Cardiac muscle cell (in vitro differentiated cells and primary cell): ENCODE measurements at places on chromosomes 3 and 15.
A peak's percentile ranks its signal among the peaks of the same experiment; 100 is the strongest.

DNA sequence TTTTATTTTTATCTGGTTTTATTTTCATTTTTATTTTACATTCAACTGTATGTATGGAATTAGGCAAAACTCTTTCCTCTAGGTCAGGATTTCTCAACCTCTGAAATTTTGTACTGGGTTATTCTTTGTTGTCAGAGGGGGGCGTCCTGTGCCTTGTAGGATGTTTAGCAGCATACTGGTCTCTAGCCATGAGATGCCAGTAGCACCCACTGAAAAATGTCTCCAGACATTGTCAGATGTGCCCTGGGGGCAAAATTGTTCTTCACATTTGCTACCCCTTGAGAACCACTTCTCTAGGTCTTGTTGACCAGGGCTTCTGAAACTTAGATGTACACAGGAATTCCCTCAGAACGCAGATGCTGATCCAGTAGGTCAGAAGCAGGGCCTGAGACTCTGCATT lies 5.4 kb downstream of the CHRNA5 start:
- DNase-seq: no peak

DNA sequence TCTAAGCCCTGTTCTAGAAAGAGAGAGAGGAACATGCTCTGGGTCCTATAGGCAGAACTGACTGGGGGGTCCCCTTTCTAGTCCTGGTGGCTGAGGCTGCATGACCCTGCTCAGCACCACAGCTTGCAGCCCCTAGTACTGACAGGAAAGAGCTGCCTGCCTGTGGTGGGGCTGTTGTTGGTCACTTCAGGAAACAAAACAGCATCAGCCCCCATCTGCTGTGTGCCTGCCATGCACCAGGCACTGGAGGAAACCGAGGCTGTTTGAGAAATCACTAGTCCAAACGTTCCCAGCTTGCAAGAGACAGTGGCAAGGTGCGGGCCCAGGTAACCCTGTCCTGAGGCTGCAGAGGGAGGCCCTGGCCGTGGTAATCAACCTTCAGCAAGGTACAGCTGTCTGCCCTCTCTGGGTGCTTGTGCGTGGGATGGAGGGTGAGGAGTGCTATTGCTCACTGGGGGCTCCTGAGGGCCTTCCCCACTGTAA lies 90.6 kb downstream of the IQSEC1 start:
- no peak for DNase-seq

- peak; percentile 15 for DNase-seq
Observed at GRCh38 chr3:137039570-137039969, 81.8 kb downstream of the IL20RB start.

DNA sequence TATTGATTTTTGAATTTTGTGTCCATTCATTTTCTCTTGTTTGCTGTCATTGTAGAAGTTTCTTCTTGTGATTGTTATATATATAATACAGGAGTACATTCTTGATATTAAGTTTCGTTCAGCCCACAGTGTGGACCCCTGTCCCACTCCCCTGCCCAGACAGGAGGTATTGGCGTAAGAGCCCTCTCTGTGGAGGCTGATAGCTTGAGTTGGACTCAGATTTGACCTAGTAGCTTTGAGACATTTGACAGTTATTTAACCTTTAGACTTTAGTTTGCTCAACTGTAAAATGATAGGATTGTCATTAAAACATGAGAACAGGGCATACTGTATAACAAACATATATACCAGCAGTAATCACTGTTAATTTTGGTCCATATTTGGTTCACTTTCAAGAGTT lies 27.1 kb downstream of the GPR171 start:
- no peak for DNase-seq

DNA sequence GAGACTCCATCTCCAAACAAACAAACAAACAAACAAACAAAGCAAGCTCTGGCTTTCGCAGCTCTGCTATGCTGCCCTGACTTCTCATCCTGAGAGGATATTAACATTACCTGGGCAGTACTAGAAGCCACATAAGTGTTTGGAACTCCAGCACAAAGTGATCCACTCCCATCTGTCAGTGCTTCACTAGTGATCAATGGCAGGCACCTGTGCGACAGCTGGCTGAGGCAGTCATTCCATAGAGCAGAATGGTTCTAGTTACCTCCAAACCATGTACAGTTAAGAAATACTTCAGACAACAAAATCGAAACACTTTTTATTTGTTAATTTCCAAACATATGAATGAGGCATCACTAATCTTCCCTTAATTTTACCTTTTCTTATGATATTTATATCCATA lies 2.8 kb upstream of the MB21D2 start:
- DNase-seq: peak; percentile 49
